HepG2 (cell line): ENCODE measurements at places on chromosomes 16 and 17. TPM values are rescaled to one million over a fixed set of nuclear protein-coding genes. Genes with fewer than 3 reads are reported as not detected.

Gene KIF2B
- total RNA-seq, result not detected in 2 replicates

DNA sequence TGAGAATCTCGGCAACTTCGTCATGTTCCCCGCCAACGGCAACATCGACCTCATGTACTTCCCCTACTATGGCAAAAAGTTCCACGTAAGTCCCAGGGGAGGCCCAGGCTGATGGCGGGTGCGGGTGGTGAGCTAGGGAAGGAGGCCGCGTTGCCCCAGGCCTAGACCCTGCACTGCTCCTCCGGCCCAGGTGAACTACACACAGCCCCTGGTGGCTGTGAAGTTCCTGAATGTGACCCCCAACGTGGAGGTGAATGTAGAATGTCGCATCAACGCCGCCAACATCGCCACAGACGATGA is 4.8 kb downstream of the ATP1B2 start:
- no peaks in the 10 kb centered on the region for H3K36me3 ChIP-seq
- H3K27ac ChIP-seq, result no peak overlapping the region
- H3K4me3 ChIP-seq, result no peak overlapping the region

Gene AARS1
- 107 and 132 TPM in 2 replicates for total RNA-seq

GRCh38 chr17:7716901-7717755 is at the start of gene DNAH2:
DNAH2 (plus strand) TSS chr17:7717744; CDS start chr17:7719735, 1,991 bp downstream.
- no peaks in the 10 kb centered on the region for H3K36me3 ChIP-seq
- peaks cover 85% of the 10 kb centered on the region for H3K27me3 ChIP-seq
- H3K27ac ChIP-seq, result no peak within 1 kb of the TSS
- peak; percentile 60 for DNase-seq
- H3K4me3 ChIP-seq, result peak within 1 kb of the TSS; percentile 72

Gene KRTAP9-4
- not detected in 2 replicates for total RNA-seq

DNA sequence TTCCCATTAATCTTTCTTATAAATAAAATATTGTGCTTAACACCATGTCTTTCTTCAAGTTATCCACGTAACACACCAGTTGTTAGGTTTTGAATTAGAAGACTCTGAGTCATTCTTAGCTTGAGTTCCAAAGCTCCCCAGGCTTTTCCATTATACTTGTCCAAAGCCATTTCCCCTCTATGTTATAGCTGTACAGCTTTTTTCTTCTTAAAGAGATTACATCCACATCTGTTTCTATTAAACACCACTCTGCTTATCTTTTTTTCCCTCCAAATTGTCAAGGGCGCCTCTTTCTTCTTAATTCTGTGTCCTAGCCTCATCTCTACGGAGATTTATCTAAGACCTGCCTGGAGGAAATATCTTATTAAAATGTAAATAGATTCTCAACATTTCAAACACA is 139.4 kb upstream of the CPHXL start:
- no peak overlapping the region for H3K27ac ChIP-seq
- no peak overlapping the region for H3K4me3 ChIP-seq
- no peak for DNase-seq
- no peaks in the 10 kb centered on the region for H3K36me3 ChIP-seq
- H3K4me1 ChIP-seq, result no peaks in the 10 kb centered on the region

GRCh38 chr17:6870841-6871240 is 39.3 kb upstream of the TEKT1 start:
- DNase-seq, result no peak
- peaks cover 7% of the 10 kb centered on the region; the same call in 1 of the 2 replicates for H3K4me1 ChIP-seq

GRCh38 chr16:10598157-10598556 is 17.8 kb upstream of the EMP2 start:
- no peaks in the 10 kb centered on the region for H3K36me3 ChIP-seq
- H3K27me3 ChIP-seq, result peaks cover 3% of the 10 kb centered on the region
- no peak for DNase-seq
- peaks cover 64% of the 10 kb centered on the region for H3K4me1 ChIP-seq

DNA sequence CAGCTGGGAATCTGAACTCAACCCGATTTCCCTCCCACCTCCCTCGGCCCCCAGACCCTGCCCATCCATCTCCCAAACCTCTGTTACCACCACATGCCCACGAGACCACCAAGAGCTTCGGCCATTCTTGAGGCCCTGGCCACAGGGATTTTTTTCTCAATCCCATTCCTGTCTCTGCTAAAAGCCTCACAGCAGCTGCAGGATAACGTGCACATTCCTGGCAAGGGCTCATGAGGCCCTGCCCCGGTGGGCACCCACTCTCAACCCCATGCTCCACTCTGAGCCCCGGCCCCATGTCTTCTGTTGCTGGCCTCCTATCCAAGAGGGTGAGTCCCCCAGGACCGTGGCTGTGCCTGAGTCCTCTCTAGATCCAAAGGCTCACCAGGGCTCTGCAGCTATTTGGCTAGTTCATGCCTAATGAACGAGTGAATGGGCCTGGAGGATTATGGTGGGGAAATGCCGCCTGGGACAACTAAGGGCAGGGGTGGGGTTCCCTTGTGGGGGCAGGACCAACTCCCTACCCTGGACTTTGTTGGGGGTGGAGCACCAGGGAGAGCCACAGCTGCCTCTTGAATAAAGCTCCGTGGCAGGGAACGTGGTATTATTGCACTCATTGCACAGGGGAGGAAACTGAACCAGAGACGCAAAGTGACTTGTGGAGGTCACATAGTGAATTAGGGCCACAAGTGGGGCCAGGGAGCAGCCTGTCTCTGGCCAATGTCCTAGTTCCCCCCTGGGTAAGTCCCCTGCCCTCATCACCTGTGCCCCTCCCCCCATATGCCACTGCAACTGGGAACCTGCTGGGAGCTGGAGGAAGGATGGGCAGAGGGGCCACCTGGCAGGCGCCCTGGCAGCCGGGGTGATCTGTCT is 113.8 kb upstream of the SMURF2 start:
- peak overlapping the region; percentile 19 for H3K27ac ChIP-seq
- H3K4me3 ChIP-seq, result peak overlapping the region; percentile 52
- peaks cover 49% of the 10 kb centered on the region for H3K4me1 ChIP-seq
- no peaks in the 10 kb centered on the region for H3K27me3 ChIP-seq
- H3K36me3 ChIP-seq, result no peaks in the 10 kb centered on the region
- DNase-seq, result peak; percentile 39

DNA sequence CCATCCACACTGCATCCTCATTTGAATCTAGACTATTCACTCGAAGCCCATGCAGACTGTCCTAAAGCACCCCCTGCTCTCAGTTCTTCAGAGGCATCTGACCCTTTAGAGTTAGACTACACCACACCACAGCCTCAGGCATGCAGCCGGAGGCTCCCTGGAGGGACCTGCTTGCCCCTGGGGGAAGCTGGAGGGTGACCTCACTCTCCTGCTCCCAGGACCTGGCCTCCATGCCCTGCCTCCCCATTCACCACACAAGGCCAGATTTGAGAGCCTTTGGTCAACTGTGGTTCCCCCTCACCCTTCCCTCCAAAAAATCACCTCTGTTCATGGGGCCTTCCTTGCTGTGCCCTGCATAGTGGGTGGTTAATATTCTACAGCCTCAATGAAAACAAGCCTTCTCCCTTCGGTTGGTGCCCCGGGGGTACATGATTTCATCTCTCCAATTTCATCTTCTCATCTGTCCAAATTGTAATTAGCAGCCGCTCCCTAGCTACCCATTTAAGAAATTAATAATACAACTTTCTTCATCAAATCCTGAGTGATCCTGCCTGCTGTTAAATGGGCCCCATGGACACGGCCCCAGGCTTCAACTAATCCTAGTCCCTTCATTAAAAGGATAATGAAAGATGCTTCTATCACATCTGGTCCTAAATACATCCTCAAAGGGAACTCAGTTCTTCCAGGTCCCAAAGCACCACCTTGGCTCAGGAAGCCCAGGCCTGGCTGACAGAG is 24.4 kb downstream of the ABCC12 start:
- DNase-seq, result no peak
- H3K4me1 ChIP-seq, result peaks cover 8% of the 10 kb centered on the region; the same call in 1 of the 2 replicates
- H3K27me3 ChIP-seq, result no peaks in the 10 kb centered on the region; the same call in 2 of the 3 replicates
- H3K36me3 ChIP-seq, result no peaks in the 10 kb centered on the region

DNA sequence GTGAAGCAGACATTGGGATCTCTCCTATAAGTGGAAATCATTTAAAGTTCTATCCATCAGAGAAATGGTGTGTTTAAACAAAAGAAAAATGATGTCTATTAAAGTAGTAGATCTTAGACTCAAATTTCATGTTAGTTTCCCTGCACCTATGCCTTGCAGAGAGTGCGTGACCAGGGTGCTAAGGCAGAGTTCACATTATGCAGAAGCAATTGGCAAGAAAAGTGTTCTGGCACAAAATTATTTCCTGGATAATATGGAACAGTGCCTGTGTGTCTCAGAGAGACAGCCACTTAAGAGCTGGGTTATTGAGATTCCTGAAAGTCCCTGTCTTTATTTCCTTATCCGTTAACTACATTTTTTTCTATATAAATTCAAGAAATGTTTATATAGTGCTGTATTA is 457.0 kb downstream of the CDH8 start:
- H3K4me1 ChIP-seq, result no peaks in the 10 kb centered on the region
- DNase-seq, result no peak
- no peak overlapping the region for H3K27ac ChIP-seq
- no peaks in the 10 kb centered on the region for H3K36me3 ChIP-seq

DNA sequence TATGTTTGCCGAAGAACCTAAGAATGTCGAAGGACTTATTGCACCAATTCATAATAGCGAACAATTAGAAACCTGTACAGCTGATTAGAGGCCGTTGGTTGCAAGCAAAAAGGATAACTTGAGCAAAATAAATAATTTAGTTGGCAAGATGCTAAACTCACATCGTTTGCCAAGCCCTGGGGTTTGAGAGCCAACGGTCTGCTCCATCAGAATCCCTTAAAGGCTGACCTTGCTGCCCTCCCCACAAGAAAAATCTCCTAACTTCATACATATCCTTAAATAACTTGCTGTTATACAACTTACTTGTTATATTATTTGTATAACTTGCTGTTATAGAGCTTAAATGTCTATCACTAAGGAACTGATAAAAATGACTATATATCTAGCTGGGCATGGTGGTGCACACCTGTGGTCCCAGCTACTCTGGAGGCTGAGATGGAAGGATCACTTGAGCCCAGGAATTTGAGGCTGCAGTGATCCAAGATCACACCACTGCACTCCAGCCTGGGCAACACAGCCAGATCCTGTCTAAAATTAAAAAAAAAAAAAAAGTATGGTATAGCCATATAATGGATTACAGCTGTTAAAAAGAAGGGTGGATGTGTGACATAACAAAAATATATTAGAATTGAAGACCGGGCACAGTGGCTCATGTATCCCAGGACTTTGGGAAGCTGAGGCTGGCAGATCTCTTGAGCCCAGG is 1.9 kb upstream of the TRIM37 start:
- H3K27ac ChIP-seq, result no peak overlapping the region
- peaks cover 36% of the 10 kb centered on the region for H3K4me1 ChIP-seq
- H3K27me3 ChIP-seq, result no peaks in the 10 kb centered on the region
- no peak for DNase-seq
- H3K36me3 ChIP-seq, result peaks cover 7% of the 10 kb centered on the region; the same call in 2 of the 3 replicates

DNA sequence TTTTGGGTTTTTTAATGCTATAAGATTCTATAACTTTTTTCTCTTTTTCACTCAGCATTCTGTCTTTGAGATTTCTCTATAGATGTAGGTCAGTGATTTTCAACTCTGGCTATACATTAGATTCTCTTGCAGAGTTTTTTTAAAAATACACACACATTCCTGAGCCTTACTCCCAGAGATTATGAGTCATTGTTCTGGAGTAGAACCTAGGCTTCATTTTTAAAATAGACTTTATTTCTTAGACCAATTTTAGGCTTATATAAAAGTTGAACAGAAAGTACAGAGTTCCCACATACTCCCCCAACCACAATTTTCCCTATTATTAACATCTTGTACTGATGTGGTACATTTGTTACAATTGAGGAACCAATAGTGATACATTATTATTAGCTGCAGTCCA is 63.3 kb downstream of the CYB561 start:
- no peak overlapping the region for H3K27ac ChIP-seq
- H3K36me3 ChIP-seq, result no peaks in the 10 kb centered on the region
- DNase-seq, result no peak
- H3K4me3 ChIP-seq, result no peak overlapping the region

Gene CCL1
- total RNA-seq, result not detected in 2 replicates

DNA sequence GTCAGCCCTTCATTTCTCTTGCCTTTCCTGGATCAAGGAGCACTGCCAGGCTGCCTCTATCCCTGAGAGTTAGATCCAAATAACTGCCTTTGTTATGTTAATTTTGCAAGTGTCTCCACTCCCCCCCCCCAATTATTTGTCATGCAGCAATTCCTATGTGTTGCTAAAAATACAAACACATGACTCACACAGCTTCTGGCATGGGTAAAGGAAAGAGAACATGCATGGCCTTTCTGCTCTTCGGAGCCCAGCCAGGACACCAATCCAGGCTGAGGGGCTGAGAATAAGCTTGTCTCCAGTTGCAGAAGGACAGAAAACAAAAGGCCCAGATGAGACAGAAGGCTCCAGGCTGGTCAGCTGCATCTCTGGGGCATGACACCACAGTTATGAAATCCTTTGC is 148.0 kb upstream of the TNRC6C start:
- no peak overlapping the region for H3K4me3 ChIP-seq
- H3K4me1 ChIP-seq, result no peaks in the 10 kb centered on the region
- H3K27ac ChIP-seq, result no peak overlapping the region

- no peaks in the 10 kb centered on the region for H3K36me3 ChIP-seq
- no peaks in the 10 kb centered on the region for H3K27me3 ChIP-seq
- H3K4me1 ChIP-seq, result peaks cover 56% of the 10 kb centered on the region
Observed at GRCh38 chr17:41781404-41782110, 5.0 kb downstream of the JUP start.

GRCh38 chr17:65914784-65915342 is 277.1 kb downstream of the CEP112 start:
- no peaks in the 10 kb centered on the region for H3K27me3 ChIP-seq
- no peak overlapping the region for H3K27ac ChIP-seq
- peaks cover 36% of the 10 kb centered on the region for H3K4me1 ChIP-seq
- H3K36me3 ChIP-seq, result no peaks in the 10 kb centered on the region
- H3K4me3 ChIP-seq, result no peak overlapping the region

GRCh38 chr16:70715860-70716357 is 30.1 kb upstream of the MTSS2 start:
- H3K4me1 ChIP-seq, result peaks cover 57% of the 10 kb centered on the region
- no peak overlapping the region for H3K4me3 ChIP-seq
- peak overlapping the region; percentile 14 for H3K27ac ChIP-seq
- DNase-seq, result no peak
- peaks cover 11% of the 10 kb centered on the region; the same call in 2 of the 3 replicates for H3K36me3 ChIP-seq

Gene HBA2
- not detected in 2 replicates for total RNA-seq
